Right lobe of liver (tissue), 6 donors: ENCODE measurements at places on chromosomes 3 and 15.

DNA sequence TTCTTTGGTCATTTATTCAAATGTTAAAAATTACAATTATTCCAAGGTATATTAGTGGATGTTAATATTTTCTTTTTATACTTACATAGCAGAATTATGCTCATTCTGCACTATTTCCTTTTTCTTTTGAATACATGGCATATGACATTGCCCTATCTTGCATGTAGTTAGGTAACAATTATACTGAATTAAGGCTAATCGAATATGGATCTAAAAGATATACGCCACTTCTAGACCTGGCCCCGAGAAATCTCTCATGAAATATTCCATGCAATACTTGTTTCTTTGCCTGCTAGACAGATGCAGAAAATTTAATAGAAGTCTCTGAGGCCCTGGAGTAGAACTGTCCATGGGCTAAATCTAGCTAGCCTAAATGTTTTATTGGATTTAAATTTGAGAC lies 493.4 kb downstream of the OTOL1 start:
- no peak for DNase-seq

- DNase-seq: no peak
Observed at GRCh38 chr15:81924729-81925128, 121.1 kb downstream of the MEX3B start.

- no peak for DNase-seq
Observed at GRCh38 chr3:100297784-100298183, 36.8 kb upstream of the NIT2 start.

- no peak for DNase-seq
Observed at GRCh38 chr3:187430576-187430975, 62.4 kb downstream of the RTP4 start.

DNA sequence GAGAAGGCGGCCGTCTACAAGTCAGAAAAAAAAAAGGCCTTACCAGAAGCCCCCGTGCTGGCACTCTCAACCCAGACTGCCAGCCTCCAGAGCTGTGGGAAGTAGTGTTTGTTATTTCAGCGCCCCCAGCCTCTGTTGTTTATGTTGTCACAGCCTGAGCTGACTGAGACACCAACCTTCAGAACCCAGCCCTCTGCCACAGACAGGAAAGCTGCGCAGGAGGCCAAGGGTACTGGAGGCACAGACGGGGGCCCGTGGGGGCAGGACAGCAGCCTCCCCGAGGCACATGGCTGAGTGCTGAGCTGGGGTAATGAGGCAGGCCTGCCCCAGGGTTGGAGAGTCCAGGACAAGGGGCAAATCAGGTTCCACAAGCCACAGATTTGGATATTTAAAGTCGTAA lies 33.7 kb downstream of the HCN4 start:
- peak; percentile 3 for DNase-seq

GRCh38 chr15:25244731-25245585 lies 193.9 kb downstream of the UBE3A start:
- DNase-seq: peak; percentile 42

GRCh38 chr3:143629726-143630125 lies 218.5 kb downstream of the SLC9A9 start:
- no peak for DNase-seq

DNA sequence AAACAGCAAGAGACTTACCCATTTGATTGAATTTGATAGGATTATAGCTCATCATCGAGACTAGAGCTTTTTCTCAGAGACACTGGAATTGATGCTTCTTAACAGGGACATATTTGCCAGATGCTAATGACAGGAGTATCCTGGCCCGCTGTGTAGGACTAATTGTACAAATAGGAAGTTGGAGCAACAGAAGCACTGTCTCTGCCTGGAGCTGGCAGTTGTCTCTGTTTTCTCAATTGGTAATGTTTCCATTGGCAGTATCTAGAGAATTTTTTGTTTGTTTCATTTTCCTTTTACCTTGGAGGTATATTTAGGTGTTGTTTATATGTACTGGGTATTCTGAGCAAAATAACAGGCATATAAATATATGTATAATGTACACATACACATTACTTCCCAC lies 8.9 kb upstream of the PCOLCE2 start:
- DNase-seq: no peak

DNA sequence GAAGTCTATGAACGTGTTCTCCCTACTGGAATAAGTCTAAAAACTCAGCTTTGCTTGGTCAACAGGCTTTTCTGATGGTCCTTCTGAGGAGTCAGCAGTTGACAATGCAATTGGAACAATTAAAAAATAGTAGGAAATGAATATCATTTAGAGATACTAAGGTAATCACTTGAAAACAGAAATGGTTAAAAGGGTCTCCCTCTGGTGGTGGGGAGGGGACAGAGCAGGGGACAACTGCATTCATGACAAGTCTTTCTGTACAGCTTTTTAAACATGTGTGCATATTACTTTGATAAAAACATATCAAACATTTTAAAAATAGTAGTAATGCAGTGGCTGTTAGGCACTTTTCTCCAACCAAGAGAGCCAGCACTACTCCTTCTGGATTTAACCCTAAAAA lies 119.9 kb upstream of the FHIT start:
- no peak for DNase-seq

GRCh38 chr3:133703915-133704314 lies 42.2 kb upstream of the TOPBP1 start:
- peak; percentile 67 for DNase-seq

GRCh38 chr15:55247311-55247710 lies 42.3 kb downstream of the RAB27A start:
- no peak for DNase-seq

GRCh38 chr15:73786538-73786937 lies 33.4 kb upstream of the INSYN1 start:
- no peak for DNase-seq

DNA sequence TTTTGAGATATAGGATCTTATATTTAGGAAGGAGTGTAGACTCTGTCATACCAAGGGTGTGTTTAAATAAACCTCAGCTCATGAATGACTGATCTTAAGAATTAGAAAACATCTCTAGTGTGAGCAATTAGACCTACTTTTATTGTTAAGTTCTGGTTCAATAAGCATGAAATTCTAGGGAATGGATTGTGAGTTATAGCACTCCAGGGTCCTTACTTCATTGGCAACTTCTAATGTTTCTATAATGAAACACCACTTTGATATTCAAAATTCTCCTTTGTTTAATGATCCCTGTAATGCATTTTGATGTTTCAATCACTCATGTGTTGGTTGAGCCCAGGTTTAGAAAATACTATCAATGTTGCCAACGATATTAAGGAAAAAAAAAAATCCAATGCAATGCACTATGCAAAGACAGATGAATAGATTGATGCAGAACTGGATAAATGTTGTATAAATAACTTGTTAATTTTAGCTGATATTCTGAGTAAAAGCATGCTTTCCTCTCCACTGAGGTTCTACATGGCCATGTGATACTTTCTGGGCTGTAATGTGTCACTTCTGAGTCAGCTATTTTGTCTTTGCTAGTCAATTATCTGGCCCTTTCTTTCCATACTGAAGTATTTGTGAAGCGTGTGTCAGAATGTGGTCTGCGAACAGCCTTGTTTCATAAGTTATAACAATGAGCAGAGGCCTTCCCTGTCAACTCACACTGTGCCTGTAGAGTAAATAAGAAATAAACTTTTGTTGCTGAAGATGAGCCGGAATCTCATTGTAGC lies 1035.9 kb downstream of the PLOD2 start:
- DNase-seq: no peak

- DNase-seq: no peak
Observed at GRCh38 chr3:3080309-3080708, 29.9 kb downstream of the IL5RA start.

- no peak for DNase-seq
Observed at GRCh38 chr15:70042553-70043214, 55.0 kb downstream of the TLE3 start.

- DNase-seq: no peak
Observed at GRCh38 chr15:83613714-83614113, 40.2 kb upstream of the ADAMTSL3 start.

DNA sequence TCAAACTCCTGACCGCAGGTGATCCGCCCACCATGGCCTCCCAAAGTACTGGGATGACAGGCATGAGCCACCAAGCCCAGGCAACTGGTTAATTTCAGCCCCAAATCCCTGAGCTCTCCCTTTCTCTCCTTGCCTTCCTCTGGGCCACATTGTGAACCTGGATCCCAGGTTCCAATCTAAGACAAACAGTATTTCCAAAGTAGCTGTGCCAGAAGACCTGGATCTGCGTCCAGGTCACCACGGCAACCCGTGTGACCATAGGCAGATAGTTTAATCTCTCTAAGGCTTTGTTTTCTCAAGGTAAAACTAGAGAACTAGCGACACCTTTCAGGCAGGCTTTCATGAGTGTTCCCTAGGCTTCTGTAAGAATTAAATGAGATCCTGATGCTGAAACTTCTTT lies 5.9 kb upstream of the RBPMS2 start:
- peak; percentile 72 for DNase-seq

DNA sequence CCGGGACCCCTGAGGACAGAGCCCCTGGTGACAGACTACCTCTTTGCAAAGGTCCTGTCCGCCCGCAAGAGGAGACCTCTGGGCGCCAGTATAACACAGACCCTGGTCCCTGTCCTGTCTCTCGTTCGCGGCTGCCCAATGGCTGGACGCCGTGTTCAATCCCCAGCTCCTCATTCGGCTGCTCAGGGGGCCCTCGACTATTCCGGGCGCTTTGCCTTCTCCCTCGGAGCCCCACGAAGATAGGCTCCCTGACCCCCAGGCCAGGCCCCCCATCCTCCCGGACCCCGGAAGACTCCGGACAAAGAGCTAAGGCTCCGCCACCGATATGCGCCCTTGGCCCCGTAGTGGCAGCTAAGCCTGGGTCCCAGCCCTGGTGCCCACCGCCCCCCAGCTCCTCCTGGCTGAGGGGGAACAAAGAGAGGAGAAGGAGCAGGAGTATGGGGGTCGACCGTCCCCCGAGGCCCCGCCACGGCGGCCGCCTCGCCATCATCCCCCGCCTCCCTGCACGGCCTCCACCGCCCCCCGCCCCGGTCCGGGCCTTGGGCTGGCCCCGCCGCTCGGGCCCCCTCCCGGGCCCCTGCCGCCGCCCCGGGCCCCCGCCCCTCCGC lies 437 bp downstream of the CELSR3 start:
- DNase-seq: no peak

DNA sequence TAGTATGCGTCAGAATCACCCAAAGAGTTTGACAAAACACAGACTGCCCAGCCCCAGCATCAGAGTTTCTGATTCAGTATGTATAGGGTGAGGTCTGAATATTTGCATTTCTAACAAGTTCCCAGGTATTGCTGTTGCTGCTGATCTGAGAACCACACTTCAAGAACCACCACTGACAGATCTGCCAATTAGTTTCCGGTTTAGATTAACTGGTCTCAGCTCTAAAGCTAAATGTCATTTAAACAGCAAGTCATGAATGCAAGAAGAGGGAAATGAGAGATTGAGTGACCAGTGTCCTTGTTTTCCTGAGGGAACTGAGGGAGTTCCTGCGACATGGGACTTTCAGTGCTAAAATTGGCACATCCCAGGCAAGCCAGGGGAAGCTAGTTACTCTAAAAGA lies 305.0 kb downstream of the ZNF385D start:
- DNase-seq: no peak

GRCh38 chr3:106345353-106346027 lies 476.7 kb upstream of the CBLB start:
- DNase-seq: no peak

DNA sequence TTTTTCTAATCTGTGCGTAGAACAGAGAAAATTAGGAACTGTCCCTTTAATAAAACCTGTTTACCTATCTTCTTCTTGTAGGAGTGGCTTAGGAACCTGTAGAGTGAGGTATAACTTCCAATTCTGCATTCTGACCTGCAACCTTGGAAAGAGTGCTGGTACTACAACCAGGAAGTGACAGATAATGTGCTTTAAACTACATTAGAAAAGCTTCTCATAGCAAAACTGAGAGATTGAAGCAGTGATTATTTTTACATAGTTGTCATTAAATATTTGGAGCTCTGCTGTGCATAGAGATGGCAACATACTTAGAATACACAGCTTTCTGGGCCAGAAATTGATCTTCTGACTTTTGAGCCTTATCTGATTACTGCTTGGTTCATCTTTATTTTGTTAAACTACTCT lies 50.4 kb upstream of the ZDHHC23 start:
- DNase-seq: no peak

DNA sequence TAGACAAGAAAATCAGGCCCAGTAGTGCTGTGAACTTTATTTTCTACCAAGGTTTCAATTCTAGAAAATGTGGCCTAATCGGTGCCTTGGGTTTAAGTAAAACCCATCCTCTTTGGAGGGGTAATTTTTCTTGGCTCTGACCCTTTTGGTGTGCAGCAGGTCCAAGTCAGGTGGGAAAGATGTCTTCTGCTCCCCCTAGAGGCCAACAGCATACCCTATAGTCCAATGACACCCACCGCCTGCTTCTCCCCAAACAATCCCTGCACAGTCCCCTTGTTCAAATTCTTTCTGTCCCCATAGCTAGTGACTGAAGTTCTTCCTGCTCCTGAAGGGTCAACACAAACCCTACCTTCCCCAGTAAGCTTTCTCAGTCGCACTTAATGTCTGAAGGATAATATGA lies 261.8 kb upstream of the GOLGA6L4 start:
- DNase-seq: no peak

DNA sequence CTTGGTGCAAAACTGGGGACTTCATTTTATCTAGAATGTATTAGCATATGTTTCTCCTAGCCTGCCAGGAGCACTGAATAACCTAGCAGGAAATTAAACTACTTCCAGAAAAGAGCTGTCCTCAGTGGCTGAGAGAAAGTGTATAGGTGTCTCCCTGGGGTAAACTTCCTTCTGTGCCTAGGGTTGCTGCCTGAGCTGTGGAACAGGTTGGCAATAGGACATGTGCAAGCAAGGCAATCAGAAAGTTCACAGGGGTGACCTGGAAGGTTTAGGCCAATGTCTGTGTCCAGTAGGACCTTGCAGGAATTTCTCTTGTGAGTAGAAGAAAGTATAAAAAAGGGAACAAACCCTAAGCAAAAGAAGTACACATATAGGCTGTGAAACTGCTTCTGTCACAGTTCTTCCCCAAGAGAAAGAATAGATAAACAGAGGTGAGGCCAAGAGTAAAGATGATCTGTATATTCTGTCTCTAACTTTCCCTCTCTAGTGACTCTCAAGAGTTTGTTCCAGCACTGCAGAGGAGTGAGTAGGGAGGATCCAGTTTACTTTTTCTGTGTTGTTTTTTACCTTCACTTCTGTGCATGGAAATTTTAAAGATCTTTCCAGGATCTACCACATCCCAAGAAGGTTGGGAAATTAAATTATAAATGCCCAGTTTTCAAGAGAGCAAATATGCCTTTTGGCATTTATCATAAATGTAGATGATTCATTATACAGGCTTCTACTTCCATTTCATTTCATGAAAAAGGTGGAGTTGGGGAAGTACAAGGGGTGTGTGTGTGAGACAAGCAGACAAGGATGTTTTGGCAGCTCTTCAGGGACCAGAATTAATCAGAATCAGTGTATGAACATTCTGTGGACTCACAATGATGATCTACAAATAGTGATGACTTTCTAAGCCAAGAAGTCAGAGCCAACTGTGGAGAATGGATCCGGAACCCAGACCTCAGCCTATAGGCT lies 155.2 kb downstream of the RBPMS2 start:
- DNase-seq: no peak

DNA sequence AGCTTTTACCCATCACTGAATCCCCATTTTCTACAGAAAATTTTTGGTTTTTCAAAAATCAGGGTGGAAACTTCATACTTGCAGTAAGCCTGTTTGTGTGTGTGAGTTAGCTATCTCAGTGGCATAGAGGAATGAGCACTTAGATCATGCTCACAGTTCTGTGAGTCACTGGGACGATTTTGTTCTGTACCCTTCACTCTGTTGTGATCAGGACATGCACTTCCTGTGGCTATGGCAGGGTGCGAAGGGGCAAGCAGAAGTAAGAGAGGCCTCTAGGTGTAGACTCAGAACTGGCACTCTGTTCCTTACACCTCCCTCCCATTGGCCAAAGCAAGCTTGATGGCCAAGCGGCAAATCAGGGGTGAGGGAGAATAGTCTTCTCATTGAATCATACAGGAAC lies 11.6 kb downstream of the NIPA2 start:
- DNase-seq: no peak
